ENCODE measurements at places on chromosomes 16 and 17.

- H3K36me3 ChIP-seq = no peaks in the 10 kb centered on the region
- no peak overlapping the region for H3K27ac ChIP-seq
- peaks cover 14% of the 10 kb centered on the region for H3K4me1 ChIP-seq
- no peaks in the 10 kb centered on the region for H3K27me3 ChIP-seq
These were observed 3.5 kb downstream of the SMTNL2 start for GRCh38 chr17:4587803-4588202.

GRCh38 chr16:35599429-35600160 lies 2140.2 kb downstream of the TP53TG3F start:
- H3K27me3 ChIP-seq = no peaks in the 10 kb centered on the region
- H3K4me3 ChIP-seq = no peak overlapping the region
- no peak overlapping the region for H3K27ac ChIP-seq

DNA sequence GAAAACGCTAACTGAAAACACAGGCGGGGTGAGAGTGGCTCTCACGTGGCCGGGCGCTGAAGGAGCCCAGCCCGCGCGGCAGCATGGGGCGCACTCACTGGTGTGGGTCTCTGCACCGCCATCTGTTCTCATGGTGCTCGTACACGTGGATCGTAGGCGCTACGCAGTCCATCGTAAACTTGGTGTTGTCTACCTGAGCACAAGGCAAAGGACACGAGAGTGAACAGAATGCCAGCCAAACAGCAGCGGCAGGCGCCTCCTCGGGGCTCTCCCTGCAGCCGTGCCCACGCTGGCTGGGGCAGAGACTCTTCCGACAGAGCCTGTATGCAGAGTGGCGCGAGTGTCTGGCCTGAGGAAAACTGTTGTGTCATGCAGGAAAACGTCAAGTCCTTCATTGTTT lies 19.1 kb downstream of the EMC8 start:
- peaks cover 12% of the 10 kb centered on the region for H3K4me1 ChIP-seq
- H3K27ac ChIP-seq = no peak overlapping the region
- H3K4me3 ChIP-seq = no peak overlapping the region
- H3K27me3 ChIP-seq = no peaks in the 10 kb centered on the region

- no peak overlapping the region for H3K4me3 ChIP-seq
- no peak overlapping the region for H3K27ac ChIP-seq
- no peak for DNase-seq
- H3K36me3 ChIP-seq = no peaks in the 10 kb centered on the region
- peaks cover 52% of the 10 kb centered on the region for H3K27me3 ChIP-seq
These were observed 43.4 kb upstream of the ZC3H18 start for GRCh38 chr16:88526906-88527185.

DNA sequence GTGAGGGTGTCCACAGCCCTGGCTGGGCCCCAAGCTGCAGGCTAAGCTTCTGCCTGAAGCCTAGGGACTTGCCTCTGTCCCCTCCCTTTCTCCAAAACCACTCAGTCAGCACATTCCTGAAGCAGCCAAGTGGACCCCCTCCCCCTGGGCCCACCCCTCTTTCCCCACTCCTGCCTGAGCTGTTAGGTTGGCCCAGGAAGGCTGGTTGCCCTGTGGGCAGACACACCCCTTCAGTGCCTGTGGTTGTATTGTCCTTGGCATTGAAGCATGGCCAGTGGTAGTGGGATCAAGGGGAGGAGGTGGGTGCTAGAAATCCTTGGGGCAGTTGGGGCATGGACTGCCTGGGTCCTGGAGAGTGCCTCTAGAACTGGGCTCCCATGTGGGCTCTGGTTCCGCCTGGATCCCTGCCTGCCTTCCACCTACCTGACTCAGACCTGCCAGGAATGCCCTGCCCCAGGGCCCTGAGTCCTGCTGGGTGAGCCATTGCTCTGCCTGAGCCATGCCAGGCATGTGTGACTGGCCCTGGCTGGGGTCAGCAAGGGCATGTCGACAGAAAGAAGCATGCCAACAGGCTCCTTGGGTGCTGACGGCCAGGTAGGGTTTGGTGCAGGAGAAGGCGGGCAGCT lies 2.1 kb downstream of the TRAF4 start:
- H3K4me3 ChIP-seq = peak overlapping the region; percentile 73
- H3K36me3 ChIP-seq = peaks cover 26% of the 10 kb centered on the region

DNA sequence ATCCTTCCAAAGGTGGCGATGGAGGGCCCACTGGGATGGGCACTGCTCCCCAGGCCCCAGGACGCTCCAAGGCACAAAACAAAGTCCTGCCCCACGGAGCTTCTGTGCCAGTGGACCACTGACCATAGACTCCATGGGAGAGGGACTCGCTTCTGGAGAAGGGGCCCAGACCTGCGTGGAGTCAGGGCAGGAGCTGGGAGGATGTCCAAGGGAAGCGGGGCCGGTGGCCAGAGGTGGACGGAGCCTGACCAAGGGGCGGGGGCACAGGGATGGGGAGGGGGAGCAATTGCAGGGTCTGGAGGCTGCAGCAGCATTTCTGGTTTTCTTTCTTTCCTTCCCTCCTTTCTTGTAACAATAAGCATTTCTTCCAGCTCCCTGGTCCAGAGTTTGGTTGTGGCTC lies 14.1 kb downstream of the KCNJ12 start:
- no peak for DNase-seq
- H3K36me3 ChIP-seq = no peaks in the 10 kb centered on the region
- H3K27ac ChIP-seq = no peak overlapping the region
- H3K4me3 ChIP-seq = no peak overlapping the region
- H3K4me1 ChIP-seq = no peaks in the 10 kb centered on the region

GRCh38 chr16:28267356-28267755 lies 25.0 kb upstream of the SBK1 start:
- no peak overlapping the region for H3K27ac ChIP-seq
- H3K4me1 ChIP-seq = no peaks in the 10 kb centered on the region
- DNase-seq = no peak
- H3K4me3 ChIP-seq = no peak overlapping the region

DNA sequence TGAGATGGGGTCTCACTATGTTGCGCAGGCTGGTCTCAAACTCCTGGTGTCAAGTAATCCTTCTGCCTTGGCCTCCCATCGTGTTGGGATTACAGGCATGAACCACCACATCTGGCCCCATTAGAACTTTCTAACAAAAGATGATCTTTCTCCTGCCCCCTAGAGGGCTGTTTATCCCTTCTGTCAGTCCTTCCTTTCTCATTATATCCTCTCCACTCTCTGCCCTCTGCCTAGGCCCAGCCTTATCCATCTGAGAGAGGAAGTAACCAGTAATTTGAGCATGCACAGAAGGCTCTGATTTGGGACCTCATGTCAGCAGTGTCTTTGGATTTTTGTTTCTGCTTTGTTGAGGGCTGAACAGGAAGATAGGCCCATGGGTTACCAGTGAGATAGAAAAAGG lies 4.4 kb upstream of the DHX40 start:
- H3K36me3 ChIP-seq = no peaks in the 10 kb centered on the region
- H3K27me3 ChIP-seq = no peaks in the 10 kb centered on the region
- no peak overlapping the region for H3K27ac ChIP-seq

- no peaks in the 10 kb centered on the region for H3K36me3 ChIP-seq
- H3K27ac ChIP-seq = peak overlapping the region; percentile 17
- H3K4me3 ChIP-seq = peak overlapping the region; percentile 27
- H3K4me1 ChIP-seq = peaks cover 9% of the 10 kb centered on the region
- DNase-seq = peak; percentile 46
- no peaks in the 10 kb centered on the region for H3K27me3 ChIP-seq
These were observed 22.7 kb downstream of the ZNF469 start for GRCh38 chr16:88405216-88406060.

- no peak overlapping the region for H3K27ac ChIP-seq
- peaks cover 6% of the 10 kb centered on the region for H3K36me3 ChIP-seq
- no peaks in the 10 kb centered on the region for H3K27me3 ChIP-seq
- no peaks in the 10 kb centered on the region for H3K4me1 ChIP-seq
- H3K4me3 ChIP-seq = no peak overlapping the region
- no peak for DNase-seq
These were observed 153.9 kb downstream of the PARN start for GRCh38 chr16:14476183-14476582.
